ENCODE measurements at places on chromosomes 1 and 21.

- no peak for DNase-seq
Observed at GRCh38 chr1:113692342-113692741, 66.9 kb downstream of the PHTF1 start.

DNA sequence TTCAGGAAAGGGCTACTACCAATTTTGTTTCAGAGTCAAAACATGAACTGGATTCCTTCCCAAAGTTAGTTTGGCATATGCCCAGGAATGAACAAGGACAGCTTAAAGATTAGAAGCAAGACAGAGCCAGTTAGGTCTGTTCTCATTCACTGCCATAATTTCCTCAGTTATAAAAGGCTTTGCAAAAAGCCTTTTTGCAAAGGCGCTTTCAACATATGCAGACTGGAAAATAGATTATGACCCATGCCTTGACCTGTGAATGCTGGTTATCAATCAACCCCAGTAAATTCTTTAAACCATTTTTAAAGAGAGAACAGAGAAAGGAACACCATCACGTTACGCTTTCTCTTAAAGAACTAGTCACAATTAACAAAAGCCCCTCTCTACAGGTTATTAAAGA, 1.7 kb upstream of the FRRS1 start:
- DNase-seq, result no peak

GRCh38 chr1:114609826-114610225, 28.4 kb upstream of the BCAS2 start:
- no peak for DNase-seq

- DNase-seq, result no peak
Observed at GRCh38 chr1:243253211-243253925, 1.7 kb downstream of the CEP170 start.

DNA sequence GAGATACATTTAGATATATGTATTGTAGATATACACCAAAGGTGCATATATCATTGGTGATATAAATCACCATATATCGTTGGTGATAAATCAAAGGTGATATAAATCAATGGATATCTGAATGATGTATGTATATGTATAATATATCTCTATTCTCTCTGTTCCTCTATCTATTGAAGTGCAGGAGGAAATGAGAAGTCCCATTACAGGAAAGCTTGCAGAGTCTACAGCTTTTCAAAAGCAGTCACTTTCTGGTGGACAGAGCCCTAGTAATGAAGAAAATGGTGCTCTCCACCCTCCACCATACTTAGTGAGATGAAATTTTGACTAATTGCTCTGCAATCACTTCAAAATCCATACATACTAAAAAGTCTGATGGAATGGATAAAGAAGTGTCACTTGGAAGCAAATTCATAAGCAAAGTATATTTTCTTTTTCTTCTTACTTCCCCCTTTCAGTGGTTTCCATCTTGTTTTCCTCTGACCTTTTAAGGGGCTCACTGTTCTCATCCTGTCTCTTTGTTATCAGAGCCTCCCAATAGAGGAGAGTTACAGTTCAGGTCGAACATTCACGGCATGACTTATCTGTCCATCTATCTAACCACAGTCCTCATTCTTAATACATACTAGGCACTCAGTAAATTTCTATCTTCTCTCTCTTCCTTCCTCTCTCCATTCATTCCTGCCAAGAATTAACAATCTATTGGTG, 227.2 kb downstream of the KCNJ6 start:
- no peak for DNase-seq

DNA sequence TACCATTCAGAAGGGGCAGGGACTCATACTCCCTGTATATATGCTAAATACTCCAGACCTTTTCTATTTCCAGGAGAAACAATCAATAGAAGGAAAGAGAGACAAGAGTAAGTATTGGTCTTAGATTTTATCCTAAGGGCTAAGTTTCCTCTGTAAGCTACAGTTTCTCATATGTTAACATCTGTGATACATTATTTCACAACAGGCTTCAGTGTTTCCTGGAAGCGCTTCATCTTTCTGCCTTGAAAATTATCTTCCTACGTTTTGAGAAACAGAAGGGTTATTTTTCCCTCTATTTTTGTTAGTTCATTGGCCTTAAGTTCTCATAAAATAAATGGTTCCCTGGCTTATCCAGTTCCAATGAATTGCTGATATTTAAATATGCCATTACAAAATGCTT, 15.6 kb downstream of the FMO1 start:
- no peak for DNase-seq

- no peak for DNase-seq
Observed at GRCh38 chr1:231315887-231316286, 21.8 kb downstream of the EXOC8 start.

- DNase-seq, result no peak
Observed at GRCh38 chr1:221720545-221720944, 21.3 kb downstream of the DUSP10 start.

DNA sequence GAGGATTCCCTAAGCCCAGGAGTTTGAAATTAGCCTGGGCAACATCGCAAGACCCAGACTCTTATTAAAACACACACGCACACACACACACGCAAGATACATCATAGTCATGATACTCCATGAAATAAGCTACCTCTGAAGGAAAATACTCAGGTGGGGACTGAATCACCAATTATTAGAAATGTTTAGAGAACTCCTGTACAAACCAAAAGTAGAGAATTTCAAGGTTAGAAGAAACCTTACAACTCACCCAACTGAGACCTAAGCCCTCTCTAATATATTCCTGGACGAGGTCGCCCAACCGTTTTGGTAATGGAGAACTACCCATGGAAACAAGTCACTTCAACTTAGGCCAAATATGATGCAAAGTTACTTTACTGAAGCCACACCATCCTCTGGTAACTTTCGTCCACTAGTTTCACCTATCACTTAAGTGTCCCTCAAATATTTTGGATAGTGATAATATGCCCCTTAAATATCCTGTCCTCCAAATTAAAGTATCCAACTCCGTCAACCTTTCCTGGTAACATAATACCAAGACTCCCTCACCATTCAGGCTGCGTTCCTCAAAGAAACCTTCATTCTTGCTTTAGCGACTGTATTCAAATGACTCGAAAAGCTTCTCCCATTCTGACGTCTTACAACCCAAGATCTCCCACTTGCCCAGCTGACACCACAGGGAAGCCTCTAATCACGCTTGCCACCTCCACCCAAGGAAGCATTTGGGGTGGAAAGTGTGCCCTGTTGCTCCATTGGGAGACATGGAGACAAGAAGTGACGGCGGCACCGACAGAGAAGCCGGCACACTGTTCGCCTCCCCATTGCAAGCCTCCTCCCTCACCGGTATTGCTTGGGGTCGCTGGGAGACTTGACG, 856 bp downstream of the NRDC start:
- DNase-seq, result peak; percentile 22

DNA sequence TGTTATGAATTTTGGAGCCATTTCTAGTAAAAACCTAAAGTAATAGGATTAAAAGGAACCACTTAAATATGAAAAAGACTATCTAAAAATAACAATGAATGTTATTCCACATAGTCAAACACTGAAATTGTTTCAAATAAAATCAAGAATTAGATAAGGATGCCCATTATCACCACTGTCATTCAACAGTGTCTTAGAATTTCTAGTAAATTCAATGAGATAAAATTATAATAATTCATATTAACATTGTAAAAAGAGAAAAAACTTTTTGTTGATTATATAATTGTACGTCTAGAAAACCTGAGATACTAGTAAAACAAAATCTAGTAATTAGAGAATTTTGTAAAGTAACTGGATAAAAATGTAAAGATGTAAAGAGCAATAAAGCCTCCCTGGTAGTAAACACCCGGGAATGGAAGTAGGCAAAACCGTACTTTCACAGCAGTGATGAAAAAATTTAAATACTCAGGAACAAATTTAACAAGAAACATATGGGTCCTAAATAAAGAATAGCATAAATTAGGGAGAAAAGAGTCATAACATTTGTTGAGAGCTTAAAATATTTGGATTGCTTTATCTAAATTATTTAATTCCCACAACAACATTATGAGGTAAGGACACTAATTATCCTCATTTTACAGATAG, 56.4 kb downstream of the LBR start:
- no peak for DNase-seq

DNA sequence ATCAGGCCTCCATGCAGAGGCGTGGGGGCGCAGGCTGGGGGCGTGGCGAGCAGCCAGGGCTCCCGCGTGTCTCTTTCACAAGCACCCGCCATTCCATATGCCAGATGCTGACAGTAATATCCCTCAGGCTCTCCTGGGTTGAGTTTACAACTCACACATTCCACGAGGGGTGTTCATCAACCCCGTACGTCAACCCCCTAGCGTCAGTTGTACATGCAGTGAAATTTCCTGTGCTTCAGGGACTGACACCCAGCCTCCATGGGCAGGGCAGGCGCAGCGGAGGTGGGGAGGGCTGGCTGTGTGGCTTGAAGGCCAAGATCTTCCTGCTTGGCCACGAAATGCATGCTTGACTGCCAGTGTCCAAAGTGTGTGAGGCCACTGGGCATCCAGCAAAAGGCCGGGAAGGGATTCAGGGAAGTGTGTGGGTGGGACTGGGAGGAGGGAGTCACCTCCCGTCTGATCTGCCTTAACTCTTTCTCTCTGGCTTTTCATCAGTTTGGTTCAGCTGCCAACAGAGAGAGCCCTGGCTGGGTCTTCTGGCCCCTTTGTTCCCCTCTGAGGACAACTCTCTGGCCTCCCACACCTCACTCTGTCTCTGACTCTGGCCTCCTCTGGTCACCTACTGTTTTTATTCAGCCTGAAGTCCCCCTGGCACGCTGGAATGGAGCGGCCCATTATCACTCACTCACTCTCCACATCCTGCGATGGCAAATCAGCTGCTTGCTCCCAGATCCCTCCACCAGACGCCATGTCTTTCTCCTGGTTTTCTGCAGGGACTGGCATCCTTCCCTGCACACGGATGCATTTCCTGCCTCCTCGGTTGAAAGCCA, 33.8 kb downstream of the CLIC6 start:
- no peak for DNase-seq

DNA sequence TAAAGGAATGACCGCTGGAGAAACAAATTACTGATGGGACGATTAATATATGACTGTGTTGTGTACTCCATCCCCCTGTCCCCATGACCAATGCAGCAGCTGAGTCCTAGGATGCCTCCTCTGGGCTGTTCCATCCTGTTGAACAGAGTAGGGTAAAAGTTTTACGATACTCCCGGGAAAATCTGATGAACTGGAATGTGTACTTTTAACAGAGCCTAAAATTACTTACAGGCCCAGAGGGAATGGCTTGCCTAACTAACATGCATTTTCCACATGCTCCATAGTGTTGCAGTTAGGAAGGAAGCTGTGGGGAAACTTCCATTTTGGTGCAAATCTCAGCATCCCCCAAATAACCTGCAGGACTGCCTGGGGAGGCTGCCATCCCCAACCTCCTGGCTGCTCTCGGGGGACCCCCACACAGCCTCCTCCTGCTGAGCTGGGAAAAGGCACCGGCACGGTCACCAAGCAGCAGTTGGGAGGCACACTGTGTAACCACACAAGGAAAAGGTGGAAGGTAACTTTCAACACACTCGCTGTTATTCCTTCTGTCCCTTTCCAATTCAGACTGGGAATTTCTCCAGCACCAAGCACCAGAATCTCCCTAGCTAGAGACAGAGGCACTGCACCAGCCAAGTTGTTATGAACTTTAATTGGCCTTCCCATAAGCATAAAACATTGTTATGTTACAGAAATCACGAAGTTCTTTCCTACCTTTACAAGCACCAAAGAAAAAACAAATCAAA, 97.2 kb downstream of the BCAR3 start:
- no peak for DNase-seq

DNA sequence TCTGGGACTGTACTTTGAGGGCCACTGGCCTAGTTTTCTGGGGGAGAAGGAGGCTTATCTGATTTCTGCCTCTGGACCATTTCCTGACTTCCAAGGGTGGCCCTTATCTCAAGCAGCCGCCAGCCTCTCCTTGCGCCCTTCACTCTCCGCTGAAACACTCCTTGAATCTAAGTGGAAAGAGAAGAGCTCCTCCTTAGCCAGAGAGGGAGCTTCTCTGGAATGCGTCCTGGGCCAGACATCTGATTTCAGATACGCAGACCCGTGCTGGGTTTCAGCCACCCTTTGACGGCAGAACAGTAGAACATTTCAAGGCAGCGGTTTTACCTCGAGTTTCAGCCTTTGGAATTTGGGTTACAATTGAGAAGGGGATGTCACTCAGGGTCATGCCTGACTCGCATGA, 308.0 kb downstream of the CAMTA1 start:
- DNase-seq, result no peak

DNA sequence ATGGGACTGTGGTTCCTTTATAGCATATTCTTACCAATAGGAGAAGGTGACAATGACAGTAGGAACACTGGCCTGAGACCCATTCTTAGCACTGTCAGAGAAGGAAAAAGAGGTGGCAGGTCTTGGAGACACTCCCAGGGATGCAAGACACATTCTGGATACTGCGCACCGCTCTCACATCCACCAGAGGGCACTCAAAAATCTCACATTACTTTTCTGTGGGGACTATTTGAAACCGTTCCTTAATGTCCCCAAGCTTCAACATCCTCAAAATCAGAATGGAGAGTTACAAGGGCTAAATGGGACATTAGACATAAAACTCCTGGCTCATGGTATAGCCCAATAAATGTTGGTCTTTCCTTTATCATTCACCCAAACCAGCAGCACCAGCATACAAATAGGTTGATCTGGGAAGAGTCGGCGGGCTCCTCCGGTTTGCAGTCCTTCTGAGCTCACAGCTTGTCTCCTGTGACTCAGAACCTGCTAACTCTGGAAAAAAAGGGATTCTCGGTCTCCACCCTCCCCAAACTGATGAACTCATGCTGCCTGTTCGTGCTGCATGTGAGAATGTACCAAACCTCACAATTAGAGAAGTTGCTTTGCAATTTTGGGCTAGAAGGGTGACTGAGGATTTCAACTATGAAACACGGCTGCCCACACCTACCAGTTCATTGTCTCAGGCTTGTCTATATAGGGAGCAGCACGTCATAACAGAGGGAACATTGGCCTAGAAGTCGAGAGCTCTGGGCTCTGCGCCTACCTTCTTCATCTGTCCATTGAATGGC, 40.2 kb downstream of the IL12RB2 start:
- no peak for DNase-seq

DNA sequence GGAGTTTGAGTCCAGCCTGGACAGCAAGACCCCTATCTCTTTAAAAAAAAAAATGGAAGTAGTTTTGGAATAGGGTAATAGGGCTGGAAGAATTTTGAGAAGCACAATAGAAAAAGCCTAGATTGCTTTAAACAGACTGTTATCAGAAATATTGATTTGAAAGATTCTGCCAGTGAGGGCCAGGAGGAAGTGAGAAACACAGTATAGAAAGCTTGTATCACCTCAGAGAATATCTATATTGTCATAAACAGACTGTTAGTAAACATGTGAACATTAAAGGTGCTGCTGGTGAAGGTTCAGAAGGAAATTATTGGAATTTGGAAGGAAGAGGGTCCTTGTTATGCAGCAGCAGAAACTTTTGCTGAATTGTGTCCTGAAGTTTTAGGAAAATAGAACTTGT, 24.8 kb upstream of the PSEN2 start:
- no peak for DNase-seq

DNA sequence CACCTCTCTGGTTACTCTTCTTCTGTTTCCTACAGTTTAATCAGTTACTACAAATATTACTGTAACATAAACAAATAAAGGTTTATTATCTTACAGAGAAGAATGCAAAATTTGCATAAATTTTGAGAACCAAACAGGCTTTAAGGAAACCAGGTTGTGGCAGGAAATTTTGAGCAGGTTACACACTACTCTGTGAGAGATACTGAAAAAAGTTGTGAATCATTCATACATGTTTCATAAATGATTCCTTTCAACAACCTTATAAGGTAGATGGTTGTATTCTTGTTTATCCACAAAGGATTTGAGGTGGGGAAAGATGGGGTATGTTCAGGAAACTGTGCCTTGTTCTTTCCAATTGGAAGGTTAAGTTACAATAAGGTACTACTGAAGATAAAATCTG, 58.6 kb downstream of the MAST2 start:
- DNase-seq, result no peak

GRCh38 chr1:53155534-53155933, 13.1 kb upstream of the SLC1A7 start:
- no peak for DNase-seq
